Central memory CD4-positive, alpha-beta T cell (primary cell): ENCODE measurements at places on chromosomes 2 and 18.

GRCh38 chr2:38233231-38233983, 143.7 kb downstream of the ATL2 start:
- DNase-seq = no peak

DNA sequence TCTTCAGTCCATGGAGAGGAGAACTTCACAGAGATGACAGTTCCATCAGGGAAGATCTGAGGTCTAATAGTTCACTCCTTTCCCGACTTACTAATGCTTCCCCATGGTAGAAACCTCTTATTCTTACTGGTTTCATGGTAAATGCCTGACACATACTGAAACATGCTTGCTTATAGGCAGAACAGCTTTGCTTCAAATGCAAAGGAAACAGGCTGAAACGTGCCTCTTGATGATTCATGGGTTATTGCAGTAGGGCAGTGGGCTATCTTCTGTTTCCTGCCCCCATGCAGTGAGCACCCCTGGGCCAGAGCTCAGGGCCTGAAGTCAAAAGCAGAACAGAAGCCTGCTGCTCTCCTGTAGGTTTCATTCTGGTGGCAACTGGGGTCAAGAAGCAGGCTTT, 223.5 kb downstream of the RDH14 start:
- DNase-seq = no peak

DNA sequence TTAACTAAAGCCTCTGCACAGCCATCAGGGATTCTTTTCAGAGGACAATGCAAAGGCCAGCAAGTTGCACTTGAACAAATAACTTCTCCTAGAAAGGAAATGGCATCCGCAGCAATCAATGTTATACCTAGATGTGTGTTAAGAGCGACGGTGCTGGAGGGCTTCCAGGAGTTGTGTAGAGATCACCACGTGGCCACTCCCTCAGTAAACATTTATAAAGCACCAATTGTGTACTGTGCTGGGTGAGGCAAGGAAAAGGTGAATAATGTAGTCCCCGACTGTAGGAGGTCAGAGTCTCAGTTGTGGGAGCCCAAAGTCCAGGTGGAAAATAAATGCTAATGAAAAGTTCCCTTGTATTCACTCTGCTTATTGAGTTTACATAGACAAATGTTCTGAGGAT, 135.0 kb downstream of the ALK start:
- DNase-seq = no peak

DNA sequence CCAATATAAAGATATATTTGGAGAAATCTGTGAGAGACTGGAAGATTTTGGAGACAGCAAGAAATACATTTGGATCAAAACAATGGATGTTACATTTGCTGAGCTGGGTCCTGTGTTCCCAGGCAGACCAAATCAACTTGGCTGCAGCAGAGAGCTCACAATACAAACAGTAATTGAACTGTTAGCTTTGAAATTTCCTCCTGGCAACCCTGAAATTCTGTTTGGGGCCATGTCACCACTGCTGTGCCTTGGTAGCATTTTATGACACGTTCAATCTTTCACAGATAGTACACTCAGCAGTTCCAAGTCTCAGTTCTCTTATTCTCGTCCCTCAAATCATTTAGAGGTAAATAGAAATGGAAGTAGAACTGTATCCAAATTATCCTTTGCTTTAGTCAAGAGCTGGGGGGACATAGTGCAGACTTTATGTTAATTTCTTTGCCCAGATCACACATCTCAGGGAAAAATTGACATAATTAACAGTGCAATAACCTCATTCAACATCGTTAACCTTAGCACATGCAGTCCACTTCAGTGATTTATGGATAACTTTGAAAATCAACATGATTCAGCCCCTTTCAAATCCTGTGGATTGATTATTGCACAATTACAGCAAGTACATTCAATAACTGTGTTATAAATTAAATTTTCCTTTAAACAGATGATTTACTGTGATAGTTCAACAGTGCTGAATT, 277.4 kb upstream of the MC4R start:
- no peak for DNase-seq
